ENCODE measurements at places on chromosomes 6 and 20.

DNA sequence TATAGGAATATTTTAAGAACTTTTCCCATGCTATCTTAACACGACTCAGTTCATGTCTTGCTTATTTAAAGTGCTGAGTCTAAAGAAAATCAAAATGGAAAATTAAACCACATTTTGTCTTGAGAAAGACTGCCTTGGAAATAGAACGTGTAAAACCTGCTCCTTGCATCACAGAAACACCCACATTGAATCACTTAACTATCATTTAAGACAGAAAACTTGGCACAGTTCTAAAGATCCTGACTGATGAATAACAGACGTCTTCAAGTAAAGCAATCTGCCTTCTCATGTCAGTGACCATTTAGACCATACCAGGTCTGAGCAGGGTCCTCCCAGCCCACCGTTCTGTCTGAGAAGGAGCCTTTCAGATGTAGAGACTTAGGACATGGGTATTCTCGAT is 7.4 kb downstream of the PERP start:
- no peak for DNase-seq

GRCh38 chr20:16175322-16175961 is 397.8 kb downstream of the KIF16B start:
- no peak for DNase-seq

DNA sequence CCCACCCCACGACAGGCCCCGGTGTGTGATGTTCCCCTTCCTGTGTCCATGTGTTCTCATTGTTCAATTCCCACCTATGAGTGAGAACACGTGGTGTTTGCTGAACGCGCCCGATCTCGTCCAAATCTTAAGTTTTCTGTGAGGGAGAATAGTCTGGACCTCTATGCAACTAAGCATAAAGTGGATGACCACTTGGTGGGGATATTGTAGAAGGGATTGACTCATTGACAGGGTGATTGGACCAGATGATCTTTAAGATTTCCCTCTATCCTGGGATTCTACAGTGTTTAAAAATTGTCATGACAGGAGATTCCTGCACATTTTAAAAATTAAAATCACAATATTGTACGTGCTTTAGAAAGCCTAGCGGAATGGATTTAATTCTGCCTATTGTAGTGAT is 141.3 kb downstream of the TRMT11 start:
- DNase-seq: no peak

GRCh38 chr20:45470262-45470931 is 844 bp downstream of the WFDC2 start:
- no peak for DNase-seq

- DNase-seq: no peak
Observed at GRCh38 chr20:23515250-23515939, 24.5 kb downstream of the CST8 start.

DNA sequence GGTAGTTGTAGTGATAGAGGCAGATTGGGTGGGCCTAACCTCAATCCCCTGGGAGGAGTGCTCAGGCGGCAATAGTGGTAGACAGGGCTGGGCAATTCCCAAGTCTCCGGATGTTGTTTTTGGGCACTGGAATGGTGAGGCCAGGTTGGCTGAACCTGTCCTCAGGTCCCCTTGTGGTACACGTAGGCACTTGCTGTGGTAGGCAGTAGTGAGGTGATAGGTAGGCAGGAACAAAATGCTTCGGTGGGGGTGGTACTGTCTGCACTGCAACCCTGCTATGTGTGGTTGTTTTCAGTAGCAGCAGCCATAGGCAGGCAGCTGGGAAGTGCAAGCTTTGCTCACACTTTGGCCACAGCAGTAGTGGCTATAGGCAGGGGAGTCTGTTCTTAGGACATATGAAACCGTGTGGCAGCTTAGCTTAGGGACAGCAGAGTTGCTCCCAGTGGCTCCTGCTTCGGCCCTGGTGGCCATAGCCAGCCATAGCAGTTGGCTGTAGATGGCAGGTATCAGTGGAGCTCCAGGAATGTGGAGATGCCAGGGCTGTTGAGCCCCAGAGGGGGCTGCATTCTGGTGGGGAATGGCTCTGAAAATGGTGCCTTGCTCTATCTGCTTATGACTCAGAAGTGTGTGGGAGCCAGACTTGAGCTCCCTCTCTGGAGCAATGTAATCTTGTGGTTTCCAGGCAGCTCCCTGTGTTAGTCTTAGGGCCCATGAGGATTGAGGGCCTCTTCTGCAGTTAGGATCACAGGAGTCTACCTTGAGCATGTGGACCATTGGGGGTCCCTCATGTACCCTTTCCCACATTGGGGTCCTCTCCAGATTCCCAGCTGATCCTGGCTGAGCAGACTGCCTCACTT is 241.8 kb upstream of the BMP2 start:
- no peak for DNase-seq

DNA sequence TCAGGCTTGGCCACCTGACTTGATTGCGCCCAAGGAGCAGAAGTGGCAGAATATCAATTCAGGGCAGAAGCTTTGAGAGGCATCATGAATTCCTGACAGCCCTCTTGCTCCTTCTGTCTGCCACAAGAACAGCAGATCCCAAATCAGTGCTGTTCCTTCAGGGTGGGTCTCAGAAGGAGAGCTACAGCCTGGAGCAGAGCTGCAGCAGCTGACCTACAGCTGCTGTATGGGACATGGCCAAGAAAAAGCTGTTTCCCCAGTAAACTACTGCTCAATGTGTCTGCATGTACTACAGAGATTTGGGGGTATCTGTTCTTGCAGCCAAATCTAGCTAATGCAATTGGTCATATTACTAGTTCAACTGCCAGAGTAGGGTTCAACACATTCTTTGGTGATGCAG is 69.0 kb downstream of the SLC22A3 start:
- no peak for DNase-seq

GRCh38 chr6:157904999-157905398 is 76.7 kb upstream of the SYNJ2 start:
- no peak for DNase-seq

GRCh38 chr20:1150218-1150617 is 31.8 kb downstream of the PSMF1 start:
- DNase-seq: no peak

DNA sequence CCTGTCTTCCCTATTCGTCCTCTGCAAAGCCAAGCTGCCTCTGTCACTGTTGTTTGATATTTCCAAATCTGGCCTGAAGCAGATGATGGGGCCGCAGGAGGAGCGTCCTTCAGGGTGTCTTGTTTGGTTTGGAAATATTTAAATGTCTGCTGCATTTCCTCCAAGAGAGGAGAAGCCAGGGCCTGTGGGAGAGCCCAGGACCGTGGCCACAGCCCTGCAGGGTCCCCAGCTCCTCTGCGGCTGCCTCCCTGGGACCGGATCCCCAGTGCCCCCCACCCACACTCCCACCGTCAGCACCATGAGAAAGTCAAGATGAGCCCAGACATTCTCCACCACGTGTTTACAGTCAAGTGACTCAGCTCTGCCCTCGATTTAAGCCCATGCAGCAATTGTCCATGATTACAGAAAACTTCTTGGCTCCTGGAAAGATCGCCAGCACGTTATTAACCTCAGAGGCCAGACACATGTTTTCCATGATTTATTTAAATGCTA is 18.2 kb downstream of the FOXF2 start:
- no peak for DNase-seq

DNA sequence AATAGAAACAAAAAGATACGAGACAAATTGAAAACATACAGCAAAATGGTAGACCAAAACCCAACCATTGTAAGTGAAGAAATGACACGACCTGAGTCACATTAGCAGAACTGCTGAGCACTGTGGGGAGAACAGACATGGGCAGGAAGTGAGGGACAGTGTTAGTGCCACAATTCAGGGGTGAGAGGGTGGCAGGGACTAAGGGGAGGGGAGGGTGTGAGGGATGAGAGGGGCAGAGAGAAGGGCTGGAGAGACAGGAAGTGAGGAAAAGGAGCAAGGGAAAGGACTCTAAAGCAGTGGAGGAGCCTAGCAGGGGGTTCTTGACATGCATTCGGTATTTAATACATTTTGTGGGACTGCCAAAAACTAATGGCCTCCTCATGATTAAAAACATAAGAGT is 45.0 kb upstream of the TRIM26 start:
- no peak for DNase-seq

DNA sequence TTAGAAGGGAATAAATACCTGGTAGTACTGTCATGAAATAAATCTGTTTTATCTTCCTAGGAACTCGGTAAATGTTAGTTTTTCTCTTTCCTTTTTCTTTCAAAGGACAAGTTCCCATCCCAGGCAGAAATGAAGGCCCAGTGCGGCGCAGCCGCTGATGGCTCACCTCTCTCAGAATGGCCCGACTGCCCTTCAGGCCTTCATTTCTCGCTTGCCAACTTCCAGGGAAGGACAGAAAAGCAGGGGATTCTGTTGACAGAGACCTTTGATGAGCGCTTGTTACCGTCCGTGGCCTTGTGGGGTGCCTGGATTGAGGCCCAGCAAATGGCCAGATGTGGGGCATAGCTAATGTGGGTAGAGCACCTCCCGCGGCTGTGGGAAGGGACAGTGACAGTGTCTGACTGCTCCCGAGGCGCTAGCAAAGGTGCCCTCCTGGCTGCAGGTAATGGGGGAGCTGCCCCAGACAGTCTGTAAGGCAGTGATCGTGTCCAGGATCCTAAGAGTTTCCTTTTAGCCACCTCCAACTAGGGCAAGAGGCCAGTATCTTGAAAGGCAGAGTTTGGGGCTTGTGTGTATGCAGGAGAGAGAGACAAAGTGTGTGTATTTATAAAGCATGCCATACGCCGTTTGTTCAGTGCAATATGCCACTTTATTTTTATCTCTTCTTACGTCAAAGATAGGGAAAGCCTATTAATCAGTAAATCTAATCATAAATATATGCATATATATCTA is 354.2 kb downstream of the NRN1 start:
- no peak for DNase-seq

DNA sequence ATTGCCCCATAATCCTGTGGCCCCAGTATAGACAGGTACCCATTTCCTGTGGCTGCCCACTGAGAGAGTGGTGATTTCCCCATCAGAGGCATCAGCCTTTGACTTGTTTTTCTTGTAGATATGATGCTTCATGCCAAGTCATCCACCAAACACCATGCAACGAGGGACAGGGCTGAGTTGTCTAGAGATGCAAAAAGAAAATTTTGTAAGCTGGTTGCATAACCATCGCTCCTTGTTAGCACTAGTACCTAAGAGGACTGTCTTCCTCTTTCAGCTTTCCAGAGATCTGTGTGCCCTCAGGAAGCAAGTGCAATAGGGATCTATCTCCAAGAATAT is 166.8 kb downstream of the BCAS1 start:
- no peak for DNase-seq

DNA sequence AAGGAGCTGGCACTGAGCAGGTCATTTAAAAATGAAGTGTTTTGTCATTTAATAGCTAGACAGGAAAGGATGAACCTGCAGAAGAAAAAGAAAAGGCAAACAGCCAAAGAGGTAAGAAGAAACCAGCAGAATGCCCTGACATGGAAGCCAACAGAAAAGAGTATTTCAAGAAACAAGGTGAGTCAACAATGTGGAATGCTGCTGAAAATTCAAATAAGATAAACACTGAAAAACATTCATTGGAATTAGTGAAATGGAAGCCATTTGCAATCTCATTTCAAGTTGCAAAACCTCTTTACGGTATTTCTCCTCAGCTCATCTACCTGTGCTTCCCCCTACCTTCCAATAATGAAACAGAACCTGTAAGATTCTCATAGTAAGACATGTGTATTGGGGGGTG is 59.6 kb downstream of the RWDD2A start:
- no peak for DNase-seq

DNA sequence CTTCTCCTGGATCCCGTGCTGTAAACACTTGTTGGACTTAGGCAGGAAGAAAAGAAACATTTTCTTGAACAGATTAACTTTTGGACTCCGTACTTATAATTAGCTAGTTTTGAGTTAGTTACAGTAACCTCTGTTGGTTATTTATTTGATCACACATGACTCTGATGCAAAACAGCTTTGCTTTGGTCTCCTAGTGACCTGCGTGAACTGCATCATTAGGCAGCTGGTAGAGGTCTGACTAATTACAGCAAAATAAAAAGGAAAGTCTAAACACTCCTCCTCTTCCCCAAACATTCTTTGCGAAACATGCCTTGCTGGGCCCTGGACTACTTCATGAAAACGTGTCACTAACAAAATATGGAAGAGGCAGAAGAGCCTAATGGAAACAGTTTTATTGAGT is 61.1 kb upstream of the ZFP64 start:
- no peak for DNase-seq

All from stimulated activated CD8-positive, alpha-beta memory T cell treated with anti-CD3 and anti-CD28 coated beads, Interleukin-15, amount 100 ng/mL, for 1 hour (primary cell).